SK-MEL-5 (cell line): ENCODE measurements at places on chromosomes 13 and 19. TPM values are rescaled to one million over a fixed set of nuclear protein-coding genes. Genes with fewer than 3 reads are reported as not detected.
A peak's percentile ranks its signal among the peaks of the same experiment; 100 is the strongest.

NANOS3 gene
- not detected in 2 replicates for total RNA-seq

PTH2 gene
- not detected in 2 replicates for total RNA-seq

PCP2 gene
- total RNA-seq: not detected in 2 replicates

GARIN5A gene
- 0.27 and 0.29 TPM in 2 replicates for total RNA-seq

CELF5 gene
- total RNA-seq: not detected in 2 replicates

FREM2 gene
- 2.5 and 2.8 TPM in 2 replicates for total RNA-seq

C19orf12 gene
- total RNA-seq: 54.7 and 60.3 TPM in 2 replicates

LILRB2 gene
- total RNA-seq: not detected in 2 replicates

PDX1 gene
- total RNA-seq: not detected in 2 replicates

PSG3 gene
- total RNA-seq: not detected in 2 replicates

DNA sequence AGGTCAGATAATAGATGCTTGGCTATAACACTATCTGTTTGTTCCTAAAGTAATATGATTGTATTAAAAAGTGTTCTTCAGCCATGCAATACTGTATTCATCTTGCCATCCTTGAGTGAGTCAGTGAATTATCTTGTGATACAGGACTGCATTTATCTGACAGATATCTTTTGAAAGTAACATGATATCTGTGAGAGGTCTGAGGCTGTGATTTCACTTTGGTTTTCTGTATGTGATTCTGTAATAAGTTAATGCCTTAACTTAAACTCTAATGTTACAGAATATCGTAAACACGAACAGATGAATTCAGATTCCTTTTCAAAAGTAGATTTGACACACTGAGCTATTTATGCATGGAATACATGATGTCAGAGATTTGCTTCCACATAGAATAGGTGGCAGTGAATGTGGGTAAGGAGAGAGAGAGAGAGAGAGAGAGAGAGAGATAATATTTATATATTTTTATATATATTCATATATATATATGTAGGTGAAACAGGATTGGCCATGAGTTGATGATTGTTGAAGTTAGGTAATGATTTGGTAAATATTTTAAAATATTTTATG is 97.9 kb upstream of the RNF113B start:
- peak; percentile 56 for DNase-seq

DNA sequence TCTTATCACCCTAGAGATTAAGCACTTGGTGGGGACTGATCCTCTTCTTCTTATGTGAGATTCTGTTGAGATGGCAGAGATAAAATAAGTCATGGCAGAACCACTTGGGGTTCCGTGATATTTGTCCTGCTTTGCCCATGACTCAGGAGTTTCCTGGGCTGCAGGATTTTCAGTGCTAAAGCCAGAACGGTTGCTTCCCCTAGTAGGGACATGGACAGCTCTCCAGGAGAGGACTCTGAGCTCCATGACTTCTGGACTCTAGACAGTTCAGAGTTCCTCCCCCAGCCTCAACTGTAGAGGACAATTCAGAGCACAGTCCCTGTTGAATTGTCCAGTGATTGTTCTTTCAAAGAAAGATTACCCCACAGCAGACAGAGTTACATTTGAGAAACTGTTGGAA is 98.8 kb downstream of the OLFM4 start:
- DNase-seq: no peak

DNA sequence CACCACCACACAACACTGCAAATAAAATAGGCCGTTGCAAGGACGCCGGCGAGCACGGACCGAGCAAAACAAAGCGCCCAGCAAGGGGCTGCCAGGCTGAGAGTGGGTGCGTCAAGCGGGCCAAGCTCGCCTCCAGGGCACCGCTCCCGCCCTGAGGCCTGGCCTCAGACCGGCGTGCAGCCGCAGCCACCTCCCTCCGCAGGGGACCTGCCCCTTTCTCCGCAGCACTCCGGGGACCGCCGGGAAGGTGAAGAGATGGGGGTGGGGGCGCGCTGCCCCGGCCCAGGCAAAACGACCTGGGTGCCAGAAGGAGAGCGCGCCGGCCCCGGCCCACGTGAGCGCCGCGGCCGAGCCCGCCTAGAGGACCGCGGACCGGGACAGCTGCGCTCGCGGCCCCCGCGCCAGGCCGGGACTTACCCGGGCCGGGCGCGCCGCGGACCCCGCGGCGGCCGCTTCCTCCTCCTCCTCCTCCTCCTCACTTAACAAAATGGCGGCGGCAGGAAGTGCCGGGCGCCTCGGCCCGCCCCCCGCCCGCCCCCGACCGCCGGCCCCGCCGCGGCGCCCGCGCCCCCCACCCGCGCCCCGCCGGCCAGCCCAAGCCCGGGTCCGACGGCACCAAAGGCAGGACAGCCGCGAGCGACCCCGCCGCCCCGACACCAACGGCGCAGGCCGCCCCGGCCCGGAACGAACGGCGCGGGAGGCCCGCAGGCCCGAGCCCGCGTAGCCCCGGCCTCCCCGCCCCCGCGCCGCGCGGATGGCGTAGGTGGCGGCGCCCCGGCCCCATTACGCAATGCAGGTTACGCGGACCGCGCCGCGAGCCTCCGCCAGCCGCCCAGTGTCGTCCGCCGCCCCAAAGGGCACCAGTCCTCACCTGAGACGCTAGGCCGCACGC is 674 bp downstream of the BRD4 start:
- DNase-seq: no peak

DNA sequence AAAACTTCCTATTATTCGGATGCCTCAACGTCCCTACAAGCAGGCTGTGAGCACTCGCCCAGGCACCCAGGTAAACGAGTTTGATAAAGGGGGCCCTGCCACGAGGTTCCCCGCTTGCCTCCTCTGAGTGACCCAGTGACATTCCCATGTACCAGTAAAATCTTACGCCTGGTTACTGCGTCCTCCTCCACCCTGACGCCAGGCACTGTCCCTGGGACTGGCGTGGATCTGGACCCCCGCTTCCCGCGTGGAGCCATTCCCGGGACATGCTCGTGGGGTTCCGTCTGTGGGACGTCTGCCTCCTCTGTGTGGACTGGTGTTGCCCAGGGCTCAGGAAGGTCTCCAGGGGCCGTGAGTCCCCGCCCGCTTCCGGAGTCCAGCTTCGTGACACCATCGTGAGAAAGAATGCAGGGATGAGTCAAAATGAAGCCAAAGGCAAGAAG is 407 bp upstream of the ZNF550 start:
- DNase-seq: no peak

DNA sequence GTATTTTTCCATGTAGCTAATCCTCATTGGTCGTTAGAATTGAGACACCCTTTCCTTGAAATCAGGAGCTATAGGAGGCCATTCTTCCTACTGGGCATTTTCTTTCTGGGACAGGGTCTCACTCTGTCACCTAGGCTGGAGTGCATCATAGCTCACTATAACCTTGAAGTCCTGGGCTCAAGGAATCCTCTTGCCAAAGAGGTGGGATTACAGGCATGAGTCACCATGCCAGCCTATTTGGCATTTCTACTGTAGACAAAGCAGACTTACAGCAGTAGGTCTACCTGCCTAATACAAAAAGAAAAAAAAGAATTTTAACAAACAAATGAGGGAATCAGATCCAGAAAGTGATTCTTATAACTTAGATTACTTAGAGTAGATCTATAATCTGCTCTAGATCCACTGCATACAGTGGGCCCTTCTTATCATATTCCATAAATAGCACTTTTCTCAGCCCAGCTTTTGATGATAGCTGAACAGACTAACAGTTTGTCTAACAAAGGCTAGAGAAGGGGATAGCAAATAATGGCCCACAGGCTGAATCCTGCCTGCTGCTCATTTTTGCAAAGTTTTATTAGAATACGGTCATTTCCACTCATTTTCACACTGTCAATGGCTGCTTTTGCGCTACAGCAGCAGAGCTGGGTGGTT is 36.7 kb upstream of the USPL1 start:
- DNase-seq: no peak

DNA sequence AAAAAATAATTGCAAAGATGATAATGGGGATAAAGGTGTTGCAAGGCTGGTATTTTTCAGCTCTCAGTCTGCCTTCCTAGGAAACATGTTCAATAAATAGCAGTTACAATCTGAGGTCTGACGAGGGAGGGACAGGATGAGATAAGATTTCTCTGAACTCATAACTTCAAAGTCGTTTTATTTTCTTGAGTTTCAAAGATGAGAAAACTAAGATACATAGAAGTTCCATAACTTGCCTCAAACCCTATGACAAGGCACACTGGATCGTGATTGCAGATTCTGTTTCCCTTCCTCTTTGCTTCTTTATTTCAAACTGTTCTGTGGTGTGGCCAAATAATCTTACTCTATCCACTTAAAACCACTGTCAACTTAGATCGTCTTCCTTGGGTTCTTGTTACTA is 327.2 kb downstream of the GPC5 start:
- DNase-seq: no peak

DNA sequence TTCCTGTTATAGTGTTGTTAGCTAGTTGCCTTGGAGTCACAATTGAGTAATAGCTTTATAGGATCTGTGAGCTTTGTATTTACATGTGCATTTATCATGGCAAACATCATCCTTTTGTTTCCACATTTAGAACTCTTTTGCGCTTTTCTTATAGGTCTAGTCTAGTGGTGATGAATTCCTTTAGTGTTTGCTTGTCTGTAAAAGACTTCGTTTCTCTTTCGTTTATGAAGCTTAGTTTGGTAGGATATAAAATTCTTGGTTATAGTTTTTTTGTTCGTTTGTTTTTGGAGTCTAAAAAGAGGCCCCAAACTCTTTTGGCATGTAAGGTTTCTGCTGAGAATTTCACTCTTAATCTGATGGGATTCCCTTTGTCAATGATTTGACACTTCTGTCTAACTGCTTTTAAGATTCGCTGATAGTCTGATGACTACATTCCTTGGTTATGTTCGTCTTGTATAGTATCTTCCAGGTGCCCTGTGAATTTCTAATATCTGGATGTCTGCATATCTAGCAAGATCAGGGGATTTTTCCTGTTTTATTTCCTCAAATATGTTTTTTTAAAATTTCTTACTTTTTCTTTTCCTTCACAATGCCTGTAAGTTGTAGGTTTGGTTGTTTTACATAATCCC is 20.2 kb downstream of the DNAJC3 start:
- DNase-seq: no peak

DNA sequence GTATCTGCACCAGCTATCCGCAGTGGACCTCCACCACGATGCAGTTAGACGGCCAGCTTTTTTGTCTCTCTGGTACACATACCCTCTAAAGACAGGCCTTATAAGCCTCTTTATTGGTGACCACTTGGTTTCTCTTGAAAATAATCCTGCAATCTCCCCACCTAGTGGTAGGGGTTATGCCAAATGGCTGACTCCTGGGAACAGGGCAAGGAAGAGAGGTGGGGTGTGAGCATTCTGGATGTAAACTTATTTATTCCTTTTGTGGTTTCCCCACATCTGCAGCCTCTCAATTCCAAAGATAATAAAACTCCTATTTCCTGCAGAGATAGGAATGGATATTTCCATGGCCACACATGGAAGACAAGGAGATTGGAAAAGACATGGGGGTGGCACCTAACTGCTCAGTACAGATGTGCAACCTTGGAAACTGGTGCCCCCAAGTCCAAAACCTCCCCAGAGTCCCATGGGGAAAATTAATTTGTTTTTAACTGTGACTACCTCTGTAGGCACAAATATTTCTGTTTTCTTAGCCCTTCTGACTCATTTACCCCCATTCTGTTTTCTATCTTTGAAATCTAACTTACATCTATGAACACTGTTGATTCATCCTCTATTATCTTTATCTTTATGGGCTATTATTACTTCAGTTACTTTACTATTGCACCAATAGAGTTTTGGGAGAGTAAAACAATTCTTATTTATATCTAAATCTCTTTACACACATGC is 112.7 kb upstream of the TSHZ3 start:
- DNase-seq: peak; percentile 47

- DNase-seq: no peak
Observed at GRCh38 chr13:98846521-98846920, 94.0 kb upstream of the SLC15A1 start.

DNA sequence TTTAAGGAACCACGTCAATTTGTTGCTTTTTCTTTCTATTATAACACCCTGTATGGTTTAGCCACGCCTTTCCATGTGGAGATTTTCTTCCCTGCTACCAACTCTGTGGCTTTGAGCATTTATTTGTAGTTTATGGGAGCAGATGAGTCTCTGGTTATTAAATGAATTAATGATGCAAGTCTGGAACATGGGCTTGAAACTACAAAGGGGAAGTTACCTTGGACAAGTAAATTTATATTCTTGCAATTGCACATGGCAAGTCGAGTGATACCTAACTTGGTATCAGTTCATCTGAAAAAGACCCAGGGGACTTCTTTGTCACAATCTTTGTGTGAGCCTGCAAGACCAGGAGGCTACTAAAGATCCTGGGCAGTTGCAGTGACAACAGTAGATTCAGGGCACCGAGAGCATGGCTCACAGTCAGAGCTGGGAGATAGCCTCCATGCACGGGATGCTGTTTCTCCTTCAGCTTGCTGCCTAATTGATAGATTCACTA is 24.4 kb downstream of the B3GLCT start:
- no peak for DNase-seq

- DNase-seq: no peak
Observed at GRCh38 chr13:108195146-108195545, 20.2 kb downstream of the LIG4 start.

- no peak for DNase-seq
Observed at GRCh38 chr13:24071423-24072075, 89.0 kb upstream of the SPATA13 start.

DNA sequence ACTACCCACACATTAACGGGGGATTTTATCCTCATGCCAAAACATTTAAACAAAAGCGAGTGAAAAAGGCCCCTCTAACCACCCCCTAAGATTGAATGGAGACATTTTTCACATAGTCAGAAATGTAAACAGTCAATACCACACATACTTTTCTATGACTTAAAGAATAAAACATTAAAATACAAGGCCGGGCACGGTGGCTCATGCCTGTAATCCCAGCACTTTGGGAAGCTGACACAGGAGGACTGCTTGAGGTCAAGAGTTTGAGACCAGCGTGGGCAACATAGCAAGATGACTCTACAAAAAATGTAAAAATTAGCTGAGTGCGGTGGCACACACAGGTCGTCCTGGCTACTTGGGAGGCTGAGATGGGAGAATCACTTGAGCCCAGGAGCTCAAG is 47.3 kb downstream of the MPHOSPH8 start:
- DNase-seq: no peak

GRCh38 chr13:36973621-36974295 is 25.4 kb downstream of the ALG5 start:
- no peak for DNase-seq

GRCh38 chr13:83125791-83126190 is 756.5 kb downstream of the SLITRK1 start:
- no peak for DNase-seq

GRCh38 chr13:24050292-24050711 is 110.2 kb upstream of the SPATA13 start:
- DNase-seq: no peak

DNA sequence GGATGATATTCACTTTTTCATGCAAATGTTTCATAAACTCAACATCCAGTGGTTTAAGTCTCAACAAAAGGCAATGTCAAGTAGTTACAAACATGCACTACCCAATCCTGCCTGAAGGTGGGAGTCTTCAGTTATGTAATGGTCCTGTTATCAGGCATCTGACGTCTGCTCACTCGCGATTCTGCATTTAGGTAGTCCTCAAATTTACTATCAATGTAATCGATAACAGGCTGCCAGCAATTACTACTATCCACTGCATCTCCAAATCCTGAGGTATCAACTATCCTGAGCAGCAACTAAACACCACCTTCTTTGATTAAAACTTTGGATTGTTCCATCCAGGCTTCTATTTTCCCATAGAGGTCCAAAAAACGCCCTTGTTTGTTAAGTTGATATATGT is 51.2 kb downstream of the NLRP12 start:
- peak; percentile 71 for DNase-seq
